NCI-H1105 treated with DMSO at 0.1 percent for 48 hours (cell line): ENCODE measurements at places on chromosomes 7 and 10.

DNA sequence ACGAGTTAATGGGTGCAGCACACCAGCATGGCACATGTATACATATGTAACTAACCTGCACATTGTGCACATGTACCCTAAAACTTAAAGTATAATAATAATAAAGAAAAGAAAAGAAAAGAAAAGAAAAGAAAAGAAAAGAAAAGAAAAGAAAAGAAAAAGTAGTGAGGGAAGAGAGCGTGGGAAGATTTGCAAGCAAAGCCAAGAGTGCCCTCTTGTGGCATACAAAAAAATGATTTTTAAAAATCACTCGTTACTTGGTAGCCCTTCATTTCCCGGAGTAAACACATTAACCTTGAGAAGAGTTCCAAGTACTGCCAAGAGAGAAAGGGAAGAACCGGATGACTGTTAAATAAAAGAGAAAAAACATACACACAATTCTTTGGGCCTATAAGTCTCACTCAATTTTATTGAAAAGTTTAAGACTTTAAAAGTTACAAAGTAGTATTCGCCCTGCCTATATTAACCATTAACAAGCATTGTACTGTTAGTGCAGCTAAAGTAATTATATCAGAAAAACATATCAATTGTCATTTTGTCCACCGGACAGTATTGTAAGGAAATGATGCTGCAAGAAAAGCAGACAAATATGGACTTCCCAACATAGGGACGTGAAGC lies 6.2 kb upstream of the CH25H start:
- DNase-seq: peak; percentile 15

DNA sequence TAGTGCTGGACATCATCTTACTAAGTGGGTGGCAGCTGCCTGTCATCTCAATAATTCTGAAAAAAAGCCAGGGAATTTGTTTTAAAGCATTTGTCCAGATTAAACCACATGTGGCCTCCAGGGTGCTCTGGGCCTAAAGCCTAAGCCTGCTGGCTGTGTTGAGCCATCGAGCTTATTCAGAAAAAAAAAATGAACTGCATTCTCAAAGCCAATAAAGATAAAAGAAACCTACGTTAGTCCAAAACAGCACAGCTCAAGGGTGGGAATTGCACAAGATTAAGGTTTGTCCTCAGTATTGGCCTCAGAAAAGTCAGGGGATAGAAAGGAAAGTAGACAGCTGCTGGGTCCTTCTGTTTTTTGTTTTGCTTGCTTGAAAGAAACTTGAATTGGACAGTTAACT lies 22.6 kb upstream of the PRTFDC1 start:
- no peak for DNase-seq

DNA sequence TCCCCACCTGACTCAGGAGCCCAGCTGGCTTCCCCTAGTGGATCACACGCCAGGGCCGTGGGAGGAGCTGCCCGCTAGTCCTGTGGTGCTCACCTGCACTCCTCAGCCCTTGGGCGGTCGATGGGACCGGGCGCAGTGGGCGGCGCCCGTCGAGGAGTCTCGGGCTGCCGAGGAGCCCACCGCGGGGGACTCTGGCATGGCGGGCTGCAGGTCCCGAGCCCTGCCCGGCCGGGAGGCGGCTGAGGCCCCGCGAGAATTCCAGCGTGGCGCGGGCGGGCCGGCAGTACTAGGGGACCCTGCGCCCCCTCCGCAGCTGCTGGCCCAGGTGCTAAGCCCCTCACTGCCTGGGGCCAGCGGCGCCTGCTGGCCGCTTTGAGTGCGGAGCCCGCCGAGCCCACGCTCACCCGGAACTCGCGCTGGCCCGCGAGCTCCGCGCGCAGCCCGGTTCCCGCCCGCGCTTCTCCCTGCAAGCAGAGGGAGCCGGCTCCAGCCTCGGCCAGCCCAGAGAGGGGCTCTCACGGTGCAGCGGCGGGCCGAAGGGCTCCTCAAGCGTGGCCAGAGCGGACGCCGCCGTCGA lies 367.9 kb downstream of the TYW1 start:
- DNase-seq: peak; percentile 14

DNA sequence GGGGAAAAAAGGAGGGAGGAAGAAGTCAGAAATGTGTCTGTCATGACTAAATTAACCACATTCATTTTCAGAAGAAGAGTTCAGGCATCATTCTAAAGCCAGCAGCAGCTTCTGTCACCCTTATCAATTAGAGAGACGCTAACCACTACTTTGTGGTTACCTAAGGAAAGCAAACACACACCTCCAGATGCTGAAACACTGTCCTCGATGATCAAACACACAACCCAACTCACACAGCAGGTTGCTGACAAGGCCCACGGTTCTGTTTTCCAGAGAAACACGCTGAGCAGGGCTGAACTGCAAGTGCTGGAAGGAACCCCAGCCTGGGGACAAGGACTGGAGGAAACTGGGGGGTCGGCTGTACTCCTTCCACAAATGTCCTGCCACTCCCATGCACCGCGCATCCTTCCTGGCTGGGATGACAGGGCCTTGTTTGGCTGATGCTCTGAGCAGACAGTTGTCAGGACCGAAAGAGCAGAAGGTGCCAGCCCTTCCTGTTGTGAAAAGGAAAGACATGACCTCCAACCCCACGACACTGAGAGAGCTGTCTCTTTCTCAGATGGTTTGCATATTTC lies 36.6 kb downstream of the PRKCQ start:
- DNase-seq: no peak

GRCh38 chr7:155229548-155230168 lies 68.0 kb upstream of the INSIG1 start:
- no peak for DNase-seq

- DNase-seq: peak; percentile 9
Observed at GRCh38 chr7:47183862-47184590, 397.9 kb downstream of the TNS3 start.
